Lung (tissue), 17 donors: ENCODE measurements at places on chromosomes 16 and 17. TPM values are rescaled to one million over a fixed set of nuclear protein-coding genes. Genes with fewer than 3 reads are reported as not detected.

DNA sequence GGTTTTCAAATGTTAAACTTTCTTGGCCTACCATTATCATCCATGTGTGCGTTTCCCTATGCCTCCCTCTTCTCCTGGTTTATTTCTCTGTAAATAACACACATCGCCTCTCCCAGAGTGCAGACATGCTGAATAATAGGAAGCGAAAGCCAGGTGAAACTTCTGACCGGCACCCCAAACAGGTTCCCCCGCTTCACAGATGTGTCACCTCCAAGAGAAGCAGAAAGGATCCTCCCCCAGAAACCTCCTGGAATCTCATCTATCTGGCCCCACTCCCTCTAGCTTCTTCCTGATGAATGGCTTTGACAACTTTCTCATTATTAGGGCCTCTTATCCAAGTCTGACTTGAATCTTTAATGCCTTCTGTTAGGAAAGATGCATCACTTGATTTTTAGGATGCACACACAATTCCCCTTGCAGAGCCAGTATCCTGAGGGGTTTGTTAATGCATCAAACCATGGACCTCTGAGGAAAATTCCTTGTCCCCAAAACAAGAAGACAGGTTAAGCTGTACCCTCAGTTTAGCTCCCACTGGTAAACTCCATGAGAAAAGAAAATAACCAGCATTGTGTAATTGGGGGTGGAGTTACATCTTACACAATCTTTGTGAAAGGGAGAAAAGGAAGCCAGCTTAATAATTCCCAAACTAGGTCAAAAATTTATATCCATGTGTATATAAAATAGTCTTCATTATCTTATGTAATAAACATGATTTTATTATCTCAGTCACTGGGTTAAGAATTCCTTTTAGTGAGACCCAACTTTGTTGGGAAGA, 20.1 kb upstream of the HYDIN start:
- DNase-seq: peak; percentile 74

SLC12A3 gene
- not detected for total RNA-seq

GRCh38 chr16:67713647-67714273, 5.4 kb downstream of the GFOD2 start:
- DNase-seq: no peak

GRCh38 chr16:54545854-54546511, 259.4 kb upstream of the IRX3 start:
- no peak for DNase-seq

DNA sequence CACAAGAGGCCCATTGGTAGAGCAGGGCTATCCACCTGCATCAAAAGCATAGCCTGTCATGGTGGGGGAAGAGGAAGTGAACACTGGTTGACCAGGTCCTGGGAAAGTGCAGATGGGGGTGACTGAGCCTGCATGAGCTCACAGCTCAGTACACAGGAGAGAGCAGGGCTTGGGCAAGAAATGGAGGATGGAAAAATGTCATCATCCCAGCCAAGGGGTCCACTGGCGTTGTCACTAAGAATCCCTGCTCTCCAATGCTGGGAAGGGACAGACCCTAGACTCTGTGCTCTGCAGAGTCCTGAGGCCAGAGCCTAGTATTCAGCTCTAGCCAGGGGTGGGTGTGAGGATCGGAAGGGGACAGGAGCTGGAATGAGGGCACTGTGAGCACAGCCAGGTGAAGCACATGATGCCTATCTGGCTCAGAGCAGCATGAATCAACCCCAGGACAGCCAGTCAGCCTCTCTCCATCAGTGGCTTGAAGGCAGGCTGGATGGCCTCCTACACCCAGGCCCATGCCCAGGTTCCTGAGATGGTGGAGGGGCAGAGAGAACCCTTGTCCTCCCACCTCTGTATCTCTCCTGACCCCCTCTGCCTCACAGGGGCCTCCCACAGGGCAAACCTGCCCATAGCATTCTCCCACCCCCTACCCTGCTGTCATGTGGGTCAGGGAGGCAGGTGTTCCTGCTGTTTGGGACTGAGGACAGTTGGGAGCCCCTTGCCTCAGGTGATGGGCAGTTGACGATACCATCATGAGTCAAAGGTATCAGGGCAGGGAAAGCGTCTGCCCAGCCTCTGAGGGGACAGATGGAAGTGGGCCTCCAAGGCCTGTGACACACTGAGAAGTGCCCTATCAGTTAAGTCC, 13.8 kb upstream of the CTCF start:
- no peak for DNase-seq

GRCh38 chr16:3076577-3076976, 11.1 kb downstream of the IL32 start:
- no peak for DNase-seq

DNA sequence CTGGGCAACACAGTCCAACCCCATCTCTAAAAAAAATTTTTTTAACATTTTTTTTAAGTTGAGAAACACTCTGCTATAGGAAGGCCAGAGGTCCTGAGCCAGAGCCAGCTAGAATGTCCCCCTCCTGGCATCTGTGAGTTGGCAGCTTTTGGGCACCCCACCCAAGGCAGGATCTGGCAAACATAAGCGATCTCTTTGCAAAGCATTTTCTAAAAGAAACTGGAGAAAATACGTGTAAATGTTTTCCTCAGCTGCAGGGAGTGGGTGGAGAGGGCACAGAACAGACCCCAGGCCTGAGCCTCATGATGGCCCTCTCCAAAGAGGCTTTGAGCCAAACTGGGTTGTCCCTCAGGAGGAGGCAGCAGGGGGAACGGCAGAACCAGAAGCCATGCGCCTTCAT, 11.7 kb downstream of the CAVIN1 start:
- DNase-seq: no peak

DNA sequence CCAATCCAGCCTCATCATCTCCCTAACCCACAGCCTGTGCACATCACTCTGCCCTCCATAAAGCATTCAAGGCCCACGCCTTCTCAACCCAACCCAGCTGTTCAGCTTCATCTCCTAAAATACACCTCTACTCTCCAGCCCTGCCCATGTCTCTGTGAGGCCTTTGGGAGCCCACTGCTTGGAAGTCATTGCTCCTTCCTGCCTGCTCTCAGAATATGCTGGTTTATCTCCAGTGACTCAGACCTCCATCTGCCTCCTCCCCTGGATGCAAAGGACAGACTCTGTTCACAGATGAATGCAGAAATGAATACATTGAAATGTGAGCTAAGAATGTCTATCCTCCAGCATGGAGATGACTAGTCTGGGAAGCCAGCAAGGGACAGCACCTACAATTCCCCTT, 19.0 kb downstream of the KCNG4 start:
- no peak for DNase-seq

- no peak for DNase-seq
These were observed 13.0 kb downstream of the APPBP2 start for GRCh38 chr17:60513014-60513413.

- no peak for DNase-seq
These were observed 67.9 kb downstream of the CPPED1 start for GRCh38 chr16:12735805-12736204.

GRCh38 chr16:27474041-27474440, 72.1 kb downstream of the IL21R start:
- no peak for DNase-seq
